ENCODE measurements at places on chromosomes 1 and 21.

DNA sequence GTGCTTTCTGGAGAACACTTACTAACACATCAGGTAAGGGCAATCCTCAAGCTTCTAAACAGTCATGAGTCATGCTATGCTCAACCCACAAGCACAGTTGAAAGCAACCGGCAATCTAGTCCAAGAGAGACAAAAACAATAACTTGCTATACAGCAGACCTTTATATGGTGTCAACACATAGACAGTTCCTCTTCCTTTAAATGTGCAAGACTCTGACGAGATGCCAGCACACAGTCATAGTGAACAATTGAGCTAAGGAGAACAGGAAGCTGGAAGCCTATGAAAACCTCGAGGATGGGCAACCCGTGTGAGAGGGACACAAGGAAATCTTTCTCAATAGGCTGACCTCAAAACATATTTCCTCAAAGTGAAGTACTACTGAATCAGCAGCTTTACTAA lies 5.3 kb downstream of the ADIPOR1 start:
- no peak for DNase-seq

- no peak for DNase-seq
Measured at GRCh38 chr1:58805716-58806571, 22.1 kb upstream of the JUN start.

DNA sequence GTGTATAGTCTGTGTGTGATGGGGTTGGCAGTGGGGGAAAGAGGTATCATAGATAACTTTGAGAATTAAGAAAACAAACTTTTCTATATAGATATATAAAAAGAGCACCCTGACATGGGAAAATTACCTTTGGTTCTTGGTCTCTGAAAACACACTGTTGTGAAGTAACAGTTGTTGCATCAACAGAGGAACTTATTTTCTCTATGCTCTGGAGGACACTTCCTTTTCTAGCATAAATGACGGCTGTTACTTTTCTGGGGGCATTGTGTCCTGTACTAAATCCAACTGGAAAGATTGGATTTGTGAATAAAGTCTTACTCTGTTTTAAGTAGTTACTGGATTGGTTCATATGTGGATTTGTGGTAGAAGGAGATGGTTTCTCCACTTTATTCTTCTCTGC lies 12.6 kb downstream of the LRIF1 start:
- no peak for DNase-seq

DNA sequence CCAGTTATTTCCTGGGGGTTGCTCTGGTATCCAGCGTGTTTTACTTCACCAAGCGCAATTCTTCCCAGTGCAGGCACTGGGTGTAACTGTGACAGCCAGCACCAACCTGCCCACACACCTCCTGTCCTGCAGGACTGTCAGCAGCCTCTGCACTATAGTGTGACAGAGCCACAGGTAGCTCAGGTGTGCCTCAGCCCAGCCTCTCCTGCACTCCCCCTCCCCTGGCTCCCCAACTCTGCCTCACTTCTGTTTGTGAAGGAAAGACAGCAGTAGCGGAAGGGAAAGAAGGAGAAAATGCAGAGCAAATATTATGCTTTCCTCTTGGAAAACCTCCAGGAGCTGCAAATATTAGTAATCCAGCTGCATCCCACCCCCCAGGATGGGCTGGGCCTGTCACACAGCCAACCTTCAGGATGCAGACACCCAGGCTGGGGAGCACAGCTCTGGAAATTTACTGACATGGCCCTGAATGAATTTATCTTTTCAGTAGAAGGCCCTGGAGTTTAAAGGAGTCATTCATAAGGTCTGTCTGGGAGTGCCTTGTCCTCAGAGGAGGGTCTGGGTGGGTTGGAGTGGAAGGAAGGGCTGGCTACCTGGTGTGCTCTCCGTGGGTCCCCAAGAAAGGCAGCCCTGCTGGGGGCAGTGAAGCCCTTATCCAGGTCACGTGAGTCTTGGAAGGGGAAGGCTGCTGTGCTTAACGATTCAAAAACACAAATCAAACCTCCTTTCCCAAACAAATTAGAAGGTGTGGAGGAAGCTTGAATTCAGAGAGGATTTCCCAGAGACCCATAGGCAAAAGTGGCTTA lies 20.9 kb downstream of the CAPN2 start:
- DNase-seq, result no peak

DNA sequence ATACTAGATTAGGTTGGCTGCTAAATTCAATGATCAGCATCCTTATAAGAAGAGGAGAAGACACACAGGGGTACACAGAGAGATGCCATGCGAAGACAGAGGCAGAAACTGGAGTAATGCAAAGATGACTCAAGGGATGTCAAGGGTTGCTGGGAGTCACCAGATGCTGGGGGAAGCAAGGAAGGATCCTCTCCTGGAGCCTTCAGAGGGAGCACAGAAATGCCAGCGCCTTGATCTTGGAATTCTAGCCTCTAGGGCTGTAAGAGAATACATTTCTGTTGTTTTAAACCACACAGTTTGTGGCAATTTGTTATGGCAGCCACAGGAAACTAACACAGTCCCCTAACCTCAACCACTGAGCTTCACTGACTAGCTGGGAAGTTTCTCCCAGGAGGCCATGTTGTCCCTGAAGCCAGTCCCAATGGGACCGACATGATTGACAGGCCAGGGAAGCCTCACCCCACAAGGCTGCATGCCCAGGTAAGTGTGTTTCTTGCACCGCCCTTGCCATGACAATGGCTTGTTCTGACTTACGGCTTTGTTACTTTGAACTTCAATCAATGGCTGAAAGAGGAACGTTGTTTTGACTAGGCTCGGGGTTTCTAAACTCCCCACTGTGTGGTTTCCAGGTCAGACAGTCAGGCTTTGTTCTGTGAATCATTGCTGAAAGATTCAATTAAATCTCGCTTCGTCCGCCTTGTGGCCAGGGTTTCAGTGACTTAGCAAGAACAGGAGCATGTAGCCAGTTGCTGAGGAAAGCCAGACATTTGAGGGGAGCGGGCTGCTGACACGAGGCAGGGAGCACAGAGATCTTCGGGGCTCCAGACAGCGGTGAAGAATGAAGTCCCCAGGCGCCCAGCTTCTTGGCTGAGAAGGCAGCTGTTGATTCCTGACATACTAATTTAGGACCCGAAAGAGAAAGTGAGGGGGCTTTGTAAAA lies 62.3 kb downstream of the RUNX1 start:
- DNase-seq, result peak; percentile 59

DNA sequence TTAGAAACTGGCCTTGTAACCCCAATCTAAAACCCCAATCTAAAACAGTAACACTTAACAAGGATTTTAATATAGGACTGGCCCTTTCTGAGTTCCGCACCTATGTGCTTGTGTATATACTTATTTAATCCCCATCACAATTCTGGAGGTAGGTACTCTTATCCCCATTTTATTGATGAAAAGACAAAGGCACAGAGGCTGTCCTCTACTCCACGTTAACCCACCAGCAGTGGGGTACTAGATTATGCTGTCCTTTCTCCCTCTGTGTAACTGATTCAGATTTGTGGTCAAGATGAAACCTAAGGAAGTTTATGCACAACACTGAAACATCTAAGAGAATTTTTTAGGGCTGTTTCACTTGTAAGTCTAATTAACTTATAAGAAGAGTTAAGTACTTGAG lies 175.3 kb downstream of the RERE start:
- DNase-seq, result no peak

DNA sequence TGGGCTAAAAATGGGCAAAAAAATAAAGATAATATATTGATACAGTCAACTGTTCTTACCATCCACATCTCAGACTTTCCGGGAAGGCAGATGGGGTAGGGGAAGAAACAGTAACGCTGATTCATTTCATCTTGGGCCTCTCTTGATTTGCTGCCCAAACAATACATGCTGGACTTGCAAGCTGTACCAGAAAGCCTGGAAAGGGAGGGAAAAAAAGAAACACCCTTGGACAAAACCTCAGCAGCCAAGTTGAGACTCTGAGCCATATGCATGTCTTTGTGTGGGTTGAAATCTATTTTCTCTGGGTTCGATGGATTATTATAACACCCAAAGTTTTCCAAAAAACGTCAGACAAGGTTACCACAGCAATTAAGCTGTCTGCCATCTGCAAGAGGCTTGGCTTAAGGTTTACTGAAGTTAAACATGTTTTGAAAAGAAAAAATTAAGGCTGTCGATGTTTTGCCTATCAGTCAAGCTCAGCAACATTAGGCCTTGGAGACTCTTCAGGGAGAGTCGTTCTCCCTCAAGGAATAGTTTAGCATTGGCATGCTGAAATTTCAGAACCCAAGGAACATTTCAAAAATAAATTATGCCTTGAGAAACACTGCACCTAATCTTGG lies 71.2 kb downstream of the PSMG1 start:
- DNase-seq, result no peak

- no peak for DNase-seq
Measured at GRCh38 chr1:227945891-227946623, 1.7 kb downstream of the WNT9A start.

DNA sequence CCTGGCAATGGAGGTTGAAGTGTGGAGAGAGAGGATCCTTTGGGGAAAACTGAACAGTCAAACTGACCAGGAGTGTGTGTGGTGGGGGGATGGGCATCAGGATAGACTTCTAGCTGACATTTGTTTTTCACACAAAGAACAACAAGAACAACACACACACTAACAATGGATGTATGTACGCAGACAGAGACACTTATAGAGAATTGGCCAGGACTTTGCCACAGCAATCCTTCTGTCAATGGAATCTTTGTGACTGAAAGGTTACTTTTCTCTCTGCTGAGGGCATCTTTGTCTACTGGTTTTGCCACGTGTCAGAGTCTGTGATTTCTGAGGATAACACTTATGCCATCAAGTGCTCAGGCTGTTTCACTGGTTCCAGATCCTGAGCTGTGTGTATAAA lies 12.4 kb upstream of the FCGR2A start:
- no peak for DNase-seq

DNA sequence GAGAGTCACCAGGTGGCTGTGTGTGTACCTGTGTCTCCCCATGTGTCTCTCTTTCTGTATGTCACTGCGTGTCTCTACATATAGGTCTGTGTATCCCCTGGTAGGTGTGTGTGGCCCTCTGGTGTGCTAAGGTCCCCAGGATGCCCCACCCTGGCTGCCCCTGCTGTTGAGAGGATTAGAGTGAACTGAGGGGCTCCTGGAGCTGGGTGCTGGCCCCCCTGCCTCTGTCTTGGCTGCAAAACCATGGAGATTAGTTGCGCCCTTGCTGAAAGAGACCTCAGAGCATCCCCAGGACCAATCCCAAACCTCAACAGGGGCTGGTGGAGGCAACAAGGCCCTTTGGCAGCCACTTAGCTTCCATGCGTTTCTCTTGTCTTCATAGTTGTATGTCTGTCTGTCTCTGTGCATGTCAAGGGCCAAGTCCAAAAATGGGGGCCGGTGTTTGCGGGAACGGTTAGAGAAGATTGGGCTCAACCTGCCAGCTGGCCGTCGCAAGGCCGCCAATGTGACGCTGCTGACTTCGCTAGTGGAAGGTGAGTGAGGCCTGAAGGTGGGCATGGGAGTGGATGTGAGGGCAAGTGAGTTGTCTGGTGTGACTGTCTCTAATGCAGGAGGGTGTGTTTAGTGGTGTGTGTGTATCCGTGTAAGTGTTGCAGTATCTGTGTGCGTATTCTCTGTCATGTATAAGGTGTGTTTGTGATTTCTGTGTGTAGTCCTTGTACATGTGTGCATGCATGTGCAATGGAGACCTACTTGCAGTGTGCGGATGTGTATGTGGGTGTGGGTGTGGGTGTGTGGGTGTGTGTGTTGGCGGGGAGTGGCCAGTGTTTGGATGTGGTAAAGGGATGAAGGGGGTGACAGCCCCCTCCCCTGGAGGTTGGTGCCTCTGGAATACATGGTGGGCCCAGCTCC lies 16.7 kb downstream of the TFAP2E start:
- no peak for DNase-seq

DNA sequence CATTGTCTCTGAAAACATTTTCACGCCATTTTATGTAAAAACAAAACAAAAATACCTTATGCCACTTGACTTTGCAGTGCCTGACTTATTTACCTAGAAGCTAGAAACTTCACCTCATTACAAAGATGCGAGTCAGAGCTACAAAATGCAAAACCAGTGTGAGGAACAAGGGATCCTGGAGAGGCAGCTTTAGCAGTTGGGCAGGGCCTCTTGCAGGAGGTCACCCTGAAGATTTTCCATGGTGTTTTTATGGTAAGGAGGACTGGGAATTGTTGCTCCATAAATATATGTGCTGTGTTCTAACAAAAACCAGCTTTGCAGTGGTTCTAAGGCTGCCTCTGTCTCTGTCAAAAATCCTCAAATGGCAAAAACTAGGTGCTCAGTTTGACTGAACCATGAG lies 36.4 kb upstream of the TARBP1 start:
- DNase-seq, result no peak

- DNase-seq, result no peak
Measured at GRCh38 chr1:15504436-15504835, 19.6 kb downstream of the CASP9 start.

GRCh38 chr1:119225265-119225664 lies 84.8 kb upstream of the WARS2 start:
- no peak for DNase-seq
